ENCODE measurements at places on chromosomes 6 and 20.

DNA sequence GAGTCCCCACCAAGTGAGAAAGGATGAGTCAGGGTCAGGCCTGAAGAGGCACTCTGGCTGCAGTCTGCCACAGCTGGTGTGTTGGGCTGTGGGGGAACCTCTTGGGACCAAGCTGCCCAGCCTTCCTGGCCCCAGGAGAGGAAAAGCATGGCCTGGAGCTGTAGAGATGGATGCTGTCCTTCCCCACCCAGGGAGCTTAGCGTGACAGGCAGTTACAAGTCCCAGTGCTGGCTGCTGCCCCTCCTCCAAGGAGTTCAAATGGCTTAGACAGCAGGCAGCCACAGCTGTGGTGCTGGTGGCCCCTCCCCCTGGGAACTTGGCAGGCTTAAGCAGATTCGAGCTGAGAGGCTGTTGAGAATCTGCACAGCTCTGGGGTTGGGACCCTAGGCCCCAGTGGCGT lies 253.2 kb downstream of the PLCB1 start:
- DNase-seq, result no peak

DNA sequence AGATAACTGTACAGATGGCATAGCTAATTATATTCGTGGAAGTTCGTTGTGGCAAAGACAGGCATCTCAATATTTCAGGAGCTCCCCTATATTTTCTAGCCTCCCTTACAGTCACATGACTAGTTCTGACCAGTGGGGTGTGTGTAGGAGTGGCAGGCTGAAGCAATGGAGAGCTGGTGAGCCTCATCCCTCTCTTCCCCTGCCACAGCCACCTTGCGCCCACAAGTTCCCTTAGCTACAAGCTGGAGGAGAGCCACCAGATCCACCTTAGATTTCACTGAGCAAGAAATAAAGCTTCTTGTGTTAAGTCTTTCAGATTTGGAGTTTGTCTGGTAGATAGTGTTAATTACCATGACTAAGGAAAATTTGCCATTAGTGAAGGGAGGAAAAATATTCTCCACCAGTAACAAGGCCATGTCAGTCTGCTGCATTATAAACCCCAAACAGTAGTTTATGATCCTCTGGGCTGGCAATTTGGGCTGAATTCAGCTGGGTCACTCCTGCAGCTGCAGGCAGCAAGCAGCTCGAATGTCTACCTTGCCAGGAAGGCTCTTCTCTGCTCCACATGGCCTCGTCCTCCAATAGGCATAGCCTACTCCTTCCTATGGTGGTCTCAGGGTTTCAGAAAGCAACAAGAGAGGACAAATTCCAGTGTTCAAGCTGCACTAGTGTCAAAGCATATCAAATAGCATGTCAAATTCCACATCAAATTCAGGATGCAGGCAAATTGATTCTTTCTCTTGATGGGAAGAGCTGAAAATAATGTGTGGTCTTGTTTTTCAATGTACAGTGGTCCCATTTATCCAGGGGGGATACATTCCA lies 7.4 kb upstream of the RBCK1 start:
- DNase-seq, result no peak

DNA sequence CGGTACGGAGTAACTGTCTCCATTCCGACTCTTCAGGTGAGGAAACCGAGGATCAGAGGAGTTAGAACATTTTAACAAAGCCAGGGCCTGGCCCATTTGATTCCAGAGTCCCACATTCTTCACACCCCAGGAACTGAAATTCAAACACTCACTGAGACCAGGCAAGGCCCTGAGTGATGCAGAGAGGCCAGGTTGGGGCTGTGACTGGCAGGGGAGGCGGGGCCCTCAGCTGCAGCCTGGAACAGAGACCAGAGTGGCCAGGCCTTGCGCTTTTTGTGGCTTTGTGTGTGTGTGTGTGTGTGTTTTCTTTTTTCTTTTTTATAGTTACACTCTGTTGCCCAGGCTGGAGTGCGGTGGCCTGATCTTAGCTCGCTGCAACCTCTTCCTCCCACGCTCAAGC lies 57.2 kb downstream of the BCAS4 start:
- no peak for DNase-seq

DNA sequence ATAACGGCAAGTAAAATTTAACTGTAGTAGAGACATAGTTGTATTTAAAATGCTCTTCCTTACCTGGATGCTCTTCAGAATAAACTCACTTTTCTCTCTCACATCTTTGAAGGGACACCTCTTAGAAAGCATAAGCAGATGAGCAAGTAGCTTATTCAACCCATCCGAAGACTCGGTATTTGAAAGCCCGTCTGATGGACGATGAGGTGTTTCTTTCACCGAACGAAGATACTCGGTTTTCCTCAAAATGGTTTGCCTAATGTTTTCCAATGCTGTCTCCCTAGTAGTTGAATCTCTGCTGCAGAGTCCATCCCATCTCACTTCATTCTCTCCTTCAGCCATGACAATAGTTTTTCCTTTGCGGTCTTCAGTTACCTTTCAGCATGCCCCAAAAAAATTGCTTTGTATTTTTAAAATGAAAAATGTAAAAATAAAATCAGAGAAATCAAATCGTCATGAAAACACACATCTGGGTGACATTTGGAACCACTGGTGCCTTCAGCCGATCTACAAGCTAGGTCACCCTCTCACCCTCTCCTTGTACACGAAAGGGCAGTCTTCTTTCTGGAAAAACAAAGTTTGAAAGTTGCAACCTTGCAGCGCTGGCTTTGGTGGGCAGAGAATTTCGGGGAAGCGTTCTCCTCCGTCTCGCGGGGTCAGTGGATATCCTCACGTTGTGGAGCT lies 772 bp downstream of the SESN1 start:
- DNase-seq, result no peak

- DNase-seq, result no peak
Observed at GRCh38 chr6:36954262-36954931, at the start of gene PI16. TSS of gene PI16 (plus strand) at chr6:36954738. CDS start at chr6:36954761, 23 bp downstream.

DNA sequence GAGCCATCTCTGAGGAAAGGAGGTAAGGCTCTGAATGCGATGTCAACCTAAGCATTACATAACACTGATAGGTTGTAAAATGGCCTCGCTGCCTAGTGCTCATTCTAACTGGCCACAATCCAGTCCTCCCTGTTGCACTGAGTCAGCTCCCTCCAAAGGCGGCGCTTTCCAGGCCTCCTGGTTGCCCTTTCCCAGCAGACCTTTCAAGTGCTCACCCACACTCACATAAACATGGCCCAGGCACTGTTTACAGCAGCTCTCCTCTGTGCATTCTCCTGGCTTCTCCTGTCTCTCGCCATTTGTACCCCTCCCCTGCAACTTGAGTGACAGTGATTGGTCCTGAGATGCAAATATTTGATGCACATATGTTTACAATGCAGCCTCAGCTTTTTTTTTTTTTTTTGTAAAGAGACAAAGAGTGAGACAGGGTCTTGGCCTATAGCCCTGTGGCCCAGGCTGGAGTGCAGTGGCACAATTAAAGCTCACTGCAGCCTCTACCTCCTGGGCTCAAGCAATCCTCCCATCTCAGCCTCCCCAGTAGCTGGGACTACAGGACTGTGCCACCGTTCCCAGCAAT lies 36.8 kb upstream of the PRND start:
- no peak for DNase-seq

GRCh38 chr6:115740907-115741306 lies 319.8 kb downstream of the FRK start:
- no peak for DNase-seq

DNA sequence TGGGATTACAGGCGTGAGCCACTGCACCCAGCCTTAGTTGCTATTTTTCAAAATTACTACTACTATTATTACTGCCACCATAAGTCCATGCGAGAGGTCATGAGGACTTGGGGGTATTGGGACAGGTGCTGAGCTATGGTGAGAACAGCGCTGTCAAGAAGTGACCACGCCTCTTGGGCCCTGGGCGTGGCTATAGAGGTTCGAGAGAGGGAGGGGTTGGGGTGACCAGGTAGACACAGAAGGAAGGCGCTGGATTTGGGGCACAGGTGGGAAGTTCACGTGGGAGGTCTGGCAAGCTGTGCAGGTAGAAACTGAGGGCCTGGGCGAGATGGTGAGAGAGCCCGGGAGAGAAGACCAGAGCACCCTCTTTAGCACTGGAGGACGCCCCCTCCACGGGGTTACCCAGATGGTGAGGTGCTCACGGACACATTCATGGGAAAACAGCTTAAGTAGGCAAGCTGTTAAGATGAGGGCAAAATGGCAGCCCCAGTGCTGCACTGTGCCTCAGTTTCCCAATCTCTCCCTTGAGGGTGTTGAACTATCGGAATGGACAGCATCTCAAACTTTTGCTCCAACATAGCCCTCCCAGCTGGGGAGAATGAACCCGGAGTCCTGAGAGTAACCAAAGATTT lies 61.0 kb downstream of the RAB44 start:
- no peak for DNase-seq

DNA sequence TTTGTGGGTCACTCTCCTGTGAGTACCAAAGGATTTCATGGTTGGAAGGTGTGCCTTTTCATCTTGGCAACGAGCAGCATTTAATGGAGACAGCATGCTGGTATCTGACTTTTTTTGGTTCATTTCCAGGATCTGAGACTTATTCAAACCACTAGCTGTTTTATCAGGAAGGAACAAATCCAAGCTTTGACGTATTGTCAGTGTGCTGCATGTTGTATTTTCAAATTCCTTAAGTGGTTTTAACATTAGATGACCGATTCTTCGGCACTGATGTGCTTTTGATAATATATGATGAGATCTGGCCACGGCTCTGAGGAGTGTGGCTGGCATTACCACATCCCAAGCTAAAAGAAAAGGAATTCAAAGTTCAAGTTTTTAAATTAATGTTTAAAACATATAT lies 6.4 kb downstream of the RMND1 start:
- no peak for DNase-seq

- DNase-seq, result no peak
Observed at GRCh38 chr6:154653853-154654252, 79.4 kb upstream of the SCAF8 start.

DNA sequence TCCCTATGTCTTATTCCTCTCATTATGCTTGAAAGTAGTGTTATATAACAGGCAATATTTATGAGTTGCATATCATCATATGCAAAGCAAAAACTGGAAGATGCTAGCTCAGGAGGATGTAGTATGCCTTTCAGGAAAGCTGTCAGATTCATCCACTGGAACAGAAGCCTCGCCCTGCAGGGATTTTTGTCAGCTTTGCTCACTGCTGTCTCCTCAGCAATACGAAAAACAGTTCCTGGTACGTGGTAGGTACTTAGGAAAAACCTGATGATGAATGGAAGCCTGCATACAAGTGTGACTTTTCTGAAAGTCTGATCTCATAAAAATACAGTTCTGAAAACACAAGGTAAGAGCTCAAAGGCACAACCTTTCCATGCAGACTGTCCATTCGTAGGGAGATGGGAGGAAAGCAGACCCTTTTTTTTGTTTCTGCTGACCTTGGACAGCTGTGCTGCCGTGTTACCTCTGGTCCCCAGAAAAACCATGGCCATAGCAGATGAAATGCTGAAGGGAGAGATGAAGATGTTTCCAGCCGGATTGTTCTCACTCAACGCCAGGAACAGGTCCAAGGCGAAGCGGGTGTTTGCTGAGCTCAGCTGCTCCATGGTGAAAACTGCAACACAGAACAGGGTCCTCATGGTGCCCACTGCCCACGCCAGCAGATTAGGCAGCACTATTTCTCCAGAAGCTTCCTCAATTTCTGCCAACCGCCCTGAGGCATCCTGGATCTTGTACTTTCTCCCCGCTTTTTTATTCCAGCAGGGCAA lies 1.5 kb downstream of the SERPINB1 start:
- DNase-seq, result no peak

- DNase-seq, result no peak
Observed at GRCh38 chr6:152941746-152942145, 41.1 kb downstream of the FBXO5 start.

- no peak for DNase-seq
Observed at GRCh38 chr20:51500936-51501335, 41.6 kb downstream of the NFATC2 start.

- DNase-seq, result no peak
Observed at GRCh38 chr6:121592261-121592935, 157.0 kb downstream of the GJA1 start.

DNA sequence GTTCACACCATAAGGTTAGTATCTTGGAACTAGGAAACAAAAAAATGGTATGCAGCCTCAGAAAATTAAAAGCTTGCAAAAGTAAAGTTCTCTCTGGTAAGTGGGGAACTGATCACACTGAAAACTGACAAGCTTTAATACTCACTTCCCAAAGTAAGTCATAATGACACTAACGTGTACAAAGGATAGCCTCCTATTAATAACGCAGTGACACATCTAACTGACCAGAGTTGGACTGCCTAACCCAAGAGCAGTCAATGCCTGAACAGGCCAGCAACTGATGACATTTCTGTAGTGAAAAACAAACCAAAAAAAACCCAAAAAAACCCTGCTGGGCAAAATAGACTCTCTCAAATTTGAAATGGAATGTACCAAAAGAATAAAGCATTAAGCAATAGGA lies 30.7 kb downstream of the CHD6 start:
- no peak for DNase-seq

- DNase-seq, result no peak
Observed at GRCh38 chr6:11110921-11111768, at the start of gene ERVFRD-1. TSS of gene ERVFRD-1 (minus strand) at chr6:11111725. CDS start at chr6:11105310, 6,415 bp downstream.

DNA sequence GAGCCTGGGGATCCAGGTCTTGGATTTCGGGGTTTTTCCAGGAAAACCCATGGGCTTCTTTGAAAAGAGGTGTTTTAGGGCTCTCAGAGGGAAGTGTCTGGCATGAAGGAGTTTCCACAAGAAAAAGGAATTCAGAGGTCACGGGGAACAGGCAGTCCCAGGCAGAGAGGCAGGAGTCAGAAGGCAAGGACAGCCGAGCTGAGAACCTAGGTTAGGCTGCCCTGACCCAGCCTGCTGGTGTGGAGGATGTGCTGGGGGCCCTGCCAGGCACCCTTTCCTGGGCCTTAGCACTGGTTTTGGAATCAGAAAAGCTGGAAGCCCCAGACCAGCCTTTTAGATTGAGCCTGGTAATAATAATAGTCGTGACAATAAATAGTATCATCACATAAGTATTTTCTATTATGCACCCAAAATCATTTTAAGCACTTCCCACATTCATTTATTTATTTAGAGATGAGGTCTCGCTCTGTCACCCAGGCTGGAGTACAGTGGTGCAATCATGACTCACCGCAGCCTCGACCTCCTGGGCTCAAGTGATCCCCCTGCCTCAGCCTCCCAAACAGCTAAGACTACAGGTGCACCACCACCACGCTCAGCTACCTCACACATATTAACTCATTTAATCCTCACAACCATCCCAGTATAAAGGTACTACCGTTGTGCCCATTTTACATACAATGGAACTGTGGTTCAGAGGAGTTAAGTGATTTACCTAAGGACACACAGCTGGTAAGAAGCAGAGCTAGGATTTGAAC lies 19.9 kb downstream of the TGM2 start:
- no peak for DNase-seq
